ENCODE measurements at places on chromosomes 4 and X.

GRCh38 chr4:6178757-6179156, 21.6 kb downstream of the JAKMIP1 start:
- DNase-seq: no peak

- DNase-seq: no peak
Measured at GRCh38 chr4:37726666-37727065, 40.5 kb upstream of the RELL1 start.

DNA sequence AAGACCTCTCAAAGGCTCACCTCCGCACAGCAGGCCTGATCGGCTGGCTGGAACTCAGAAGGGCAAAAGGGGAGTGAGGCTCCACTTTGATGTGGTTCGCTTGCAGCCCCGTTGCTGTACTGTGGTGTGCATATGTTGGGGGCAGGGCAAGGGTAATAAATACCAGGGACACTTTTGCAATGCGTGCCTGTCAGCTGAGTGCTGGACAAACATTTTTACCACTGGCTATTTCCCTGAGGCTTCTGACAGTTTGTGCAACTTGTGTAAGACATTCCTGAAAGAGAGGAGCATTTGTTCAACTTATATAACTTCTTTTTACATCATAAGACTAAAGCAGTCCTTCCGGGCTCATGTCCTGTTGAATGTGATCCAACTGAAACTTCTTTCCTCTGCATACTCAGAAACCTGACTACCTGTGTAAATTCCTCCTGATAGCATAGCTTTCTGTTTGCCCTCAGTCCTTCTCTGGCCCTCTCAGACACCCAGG, 82.3 kb downstream of the SPRY1 start:
- DNase-seq: no peak

DNA sequence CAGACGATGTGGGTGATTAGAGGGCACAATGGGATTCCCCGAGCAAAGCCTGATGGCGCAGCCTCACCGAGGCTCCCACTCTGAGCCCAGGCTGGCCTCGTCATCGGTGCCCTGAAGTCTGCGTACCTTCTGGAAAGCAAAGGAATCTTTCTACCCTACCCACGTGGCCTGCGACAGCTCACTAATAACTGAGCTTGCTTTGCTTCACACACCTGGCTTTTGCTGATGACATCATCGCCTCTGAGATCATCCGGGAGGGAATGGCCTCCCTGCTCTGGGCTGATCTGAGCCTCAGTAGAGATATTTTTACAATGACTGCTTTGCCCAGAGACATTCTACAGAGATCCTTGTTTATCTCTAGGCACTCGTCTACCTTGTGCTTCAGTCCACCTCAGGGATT, 45.4 kb upstream of the PDLIM3 start:
- DNase-seq: no peak

- no peak for DNase-seq
Measured at GRCh38 chr4:48604527-48604926, 114.5 kb downstream of the ZAR1 start.

- DNase-seq: no peak
Measured at GRCh38 chr4:28101583-28101982, 1240.9 kb downstream of the STIM2 start.

DNA sequence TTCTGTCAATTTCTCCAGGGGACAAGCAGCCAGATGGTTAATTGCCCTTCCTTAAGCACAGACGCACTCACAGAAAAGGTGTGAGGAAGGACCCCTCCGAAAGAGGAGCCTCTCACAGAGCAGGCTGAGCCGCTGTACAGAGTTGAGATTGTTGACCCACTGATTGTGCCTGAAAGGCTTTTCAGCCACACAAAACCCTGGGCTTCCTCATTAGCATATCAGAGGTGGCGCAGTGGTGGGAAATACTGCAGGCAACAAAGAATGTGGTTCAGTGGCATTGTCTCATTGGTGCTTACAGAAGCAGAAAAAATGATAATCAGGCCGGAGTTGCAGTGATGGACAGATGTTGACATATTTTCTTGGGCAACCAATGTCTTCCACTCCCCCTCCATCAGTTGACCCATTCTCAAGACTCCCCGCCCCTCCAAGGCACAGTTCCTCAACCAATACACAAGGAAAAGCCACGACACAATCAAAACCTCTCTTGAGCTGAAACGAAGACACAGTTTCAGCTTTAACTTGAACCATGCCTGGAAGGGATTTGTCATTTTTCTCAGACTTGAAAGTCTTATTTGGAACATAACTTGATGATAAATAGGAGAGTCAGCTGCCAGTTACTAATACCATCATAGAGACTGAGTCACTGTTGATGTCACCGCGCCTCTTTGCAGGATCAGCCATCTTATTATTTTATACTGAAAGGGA, 53.1 kb downstream of the ATXN3L start:
- peak; percentile 56 for DNase-seq

GRCh38 chr4:125020089-125021034, 294.4 kb upstream of the FAT4 start:
- DNase-seq: no peak

DNA sequence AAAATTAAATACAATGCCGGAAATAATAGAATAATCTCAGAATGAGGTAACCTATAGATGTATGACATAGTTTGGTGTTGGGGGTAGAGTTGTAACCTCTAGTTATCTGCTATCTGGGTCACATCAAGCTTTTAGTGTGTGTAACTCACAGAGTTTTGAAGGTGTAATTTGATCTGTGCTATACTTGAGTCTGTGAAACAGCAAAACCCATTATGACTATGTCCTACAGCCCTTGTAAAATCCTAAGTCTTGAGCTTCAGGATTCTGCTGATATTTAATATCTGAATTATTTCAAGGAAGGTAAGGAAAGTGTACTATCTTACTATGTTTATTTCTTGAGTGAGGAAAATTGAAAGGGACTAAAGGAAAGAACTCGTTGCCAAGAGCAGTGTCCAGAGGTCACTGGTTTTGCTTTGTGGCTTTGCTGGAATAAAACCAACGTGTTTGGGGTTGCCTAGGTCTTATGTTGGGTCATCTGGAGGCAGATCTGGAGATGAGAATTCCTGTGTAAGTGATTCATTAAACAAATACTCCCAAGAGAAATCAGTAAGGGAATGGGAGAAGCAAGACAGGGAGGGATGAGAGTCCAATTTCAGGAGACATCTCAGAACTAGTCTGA, 107.8 kb upstream of the CBLL2 start:
- peak; percentile 73 for DNase-seq

DNA sequence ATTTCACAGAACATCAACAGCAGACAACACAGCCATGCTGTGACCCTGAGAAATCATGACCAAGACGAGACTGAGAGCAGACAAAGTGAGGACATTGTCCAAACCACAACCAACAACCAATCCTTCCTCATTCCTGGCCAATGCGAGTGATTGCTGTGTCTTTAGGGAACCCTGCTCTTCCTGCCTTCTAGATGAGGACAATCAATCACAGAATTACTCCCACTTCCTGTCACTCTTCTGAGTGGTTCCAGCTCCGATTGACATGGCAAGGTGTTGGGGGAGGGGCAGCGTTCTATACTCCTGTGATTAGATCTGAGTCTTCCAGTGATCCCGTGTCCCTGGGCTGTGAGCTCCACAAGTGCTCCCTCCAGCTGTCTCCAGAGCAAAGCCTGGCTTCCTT, 227.8 kb downstream of the STIM2 start:
- DNase-seq: no peak

- DNase-seq: no peak
Measured at GRCh38 chr4:125483278-125483677, 168.5 kb downstream of the FAT4 start.

DNA sequence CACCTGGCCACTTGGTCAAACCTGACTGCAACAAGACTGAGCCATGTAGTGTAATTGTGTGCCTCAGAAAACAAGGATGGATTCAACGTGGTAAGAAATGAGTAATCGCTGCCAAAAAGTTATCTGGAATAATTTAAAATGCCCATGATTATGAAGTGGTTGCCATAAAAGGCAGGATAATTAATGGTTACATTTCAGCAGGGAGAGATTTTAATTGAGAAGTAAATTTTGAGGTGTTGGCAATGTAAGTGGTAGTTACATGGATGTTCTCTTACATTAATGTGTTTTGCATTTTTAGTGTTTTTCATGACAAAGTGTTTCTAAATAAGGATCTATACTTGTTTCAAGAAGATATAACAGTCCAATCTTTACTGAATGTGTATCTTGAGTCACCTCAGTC, 15.7 kb downstream of the HAUS3 start:
- DNase-seq: no peak

GRCh38 chr4:70559211-70559830, 32.7 kb upstream of the AMBN start:
- DNase-seq: peak; percentile 30

GRCh38 chr4:55762819-55763218, 56.8 kb upstream of the EXOC1L start:
- DNase-seq: peak; percentile 19

- no peak for DNase-seq
Measured at GRCh38 chr4:19596342-19596741, 655.4 kb upstream of the SLIT2 start.

DNA sequence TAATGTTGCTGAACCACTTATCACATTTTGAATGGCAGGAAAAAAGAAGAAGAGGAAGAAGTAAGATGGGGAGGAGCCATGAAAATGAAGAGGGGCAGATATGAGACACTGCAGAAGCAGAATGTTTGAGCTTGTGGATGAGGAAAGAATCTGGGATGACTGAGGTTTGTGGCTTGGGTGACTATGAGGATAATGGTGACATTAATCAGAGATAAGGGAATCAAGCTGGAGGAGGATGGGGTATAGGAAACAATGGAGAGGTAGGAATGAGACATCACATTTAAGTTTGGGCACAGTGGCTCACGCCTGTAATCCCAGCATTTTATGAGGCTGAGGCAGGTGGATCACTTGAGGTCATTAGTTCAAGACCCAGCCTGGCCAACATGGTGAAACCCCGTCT, 19.1 kb upstream of the PHF8 start:
- peak; percentile 74 for DNase-seq

DNA sequence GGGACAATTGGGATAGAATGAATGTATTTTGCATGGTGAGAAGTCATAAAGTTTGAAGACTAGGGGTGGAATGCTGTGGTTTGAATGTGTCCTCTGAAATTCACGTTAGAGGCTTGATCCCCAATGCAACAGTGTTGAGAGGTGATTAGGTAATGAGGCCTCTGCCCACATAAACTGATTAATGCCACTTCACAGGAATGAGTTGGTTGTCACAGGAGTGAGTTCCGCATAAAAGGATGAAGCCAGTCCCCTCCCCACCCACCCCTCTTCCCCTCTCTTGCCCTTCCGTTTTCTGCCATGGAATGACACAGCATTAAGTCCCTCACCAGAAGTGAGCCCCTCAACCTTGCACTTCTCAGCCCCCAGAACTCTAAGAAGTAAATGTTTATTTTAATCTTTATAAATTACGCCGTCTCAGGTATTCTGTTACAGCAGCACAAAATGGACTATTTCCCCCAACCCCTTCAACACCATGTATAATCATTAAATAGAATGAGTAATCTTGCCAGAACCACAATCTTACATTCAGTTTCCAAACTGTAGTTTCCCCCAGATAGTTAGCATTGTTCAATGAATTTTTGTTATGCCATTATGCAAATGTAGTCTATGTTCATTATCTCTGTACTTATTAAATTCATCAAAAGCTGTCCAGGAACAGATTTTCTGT, 5.5 kb upstream of the MMAA start:
- DNase-seq: no peak

Data from A172 (cell line).